Activated CD4-positive, CD25-positive, alpha-beta regulatory T cell (primary cell): ENCODE measurements at places on chromosomes 5 and 9.

DNA sequence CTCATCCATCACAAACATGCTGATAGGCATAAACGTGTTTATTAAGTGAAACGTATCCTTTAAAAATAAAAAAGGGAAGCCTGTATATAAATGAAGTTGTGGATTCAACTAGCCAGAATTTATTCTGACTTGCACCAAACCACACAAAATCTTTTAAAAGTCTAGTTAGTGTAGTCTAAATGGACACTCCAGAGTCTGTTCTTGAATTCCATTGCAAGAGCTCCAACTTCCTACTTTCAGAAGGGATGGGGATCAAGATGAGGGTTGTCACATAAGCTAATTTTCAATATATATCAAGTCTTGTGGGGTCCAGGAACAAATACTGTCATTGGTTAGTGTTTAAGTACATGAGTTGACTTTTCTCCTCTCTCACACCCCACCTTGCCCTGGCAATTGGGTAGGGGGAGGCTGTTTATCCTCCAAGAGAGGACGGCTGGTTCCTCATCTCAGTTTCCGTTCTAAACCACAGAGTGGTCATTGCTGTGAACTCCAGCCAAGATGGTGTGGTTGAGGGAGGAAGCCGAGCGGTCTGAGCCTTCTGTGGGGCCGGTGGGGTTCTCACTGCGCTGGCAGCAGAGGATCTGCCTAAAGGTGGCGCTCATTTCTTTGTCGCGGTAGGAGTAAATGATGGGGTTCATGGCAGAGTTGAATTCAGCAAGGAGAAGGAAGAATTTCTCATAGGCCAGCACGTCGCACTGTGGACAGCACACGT lies 163.2 kb downstream of the LPAR1 start:
- no peak for DNase-seq

GRCh38 chr5:107957051-107957450 lies 286.3 kb upstream of the EFNA5 start:
- DNase-seq: no peak

- no peak for DNase-seq
These were observed 7.2 kb downstream of the SDHA start for GRCh38 chr5:225334-225733.

DNA sequence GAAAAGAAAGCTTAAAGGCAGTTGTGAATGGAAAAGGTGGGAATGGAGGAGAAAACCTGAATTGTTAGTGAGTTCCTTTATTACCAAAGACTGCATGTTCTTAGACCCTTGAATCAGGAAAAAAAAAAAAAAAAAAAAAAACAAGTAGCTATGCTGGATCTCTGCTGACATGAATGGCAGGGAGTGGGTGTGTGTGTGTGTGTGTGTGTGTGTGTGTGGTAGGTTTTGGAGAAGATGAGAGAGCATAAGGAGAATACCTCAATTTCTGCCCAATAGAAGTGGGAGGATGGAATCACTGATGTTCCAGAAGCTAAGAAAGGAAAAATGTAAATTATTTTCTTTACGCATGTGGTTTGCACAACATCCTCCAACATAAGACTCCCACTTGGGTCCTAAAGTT lies 25.5 kb upstream of the NR4A3 start:
- no peak for DNase-seq
